Activated CD8-positive, alpha-beta T cell treated with anti-CD3 and anti-CD28 coated beads for 36 hours (primary cell): ENCODE measurements at places on chromosomes 1 and 21. TPM values are rescaled to one million over a fixed set of nuclear protein-coding genes. Genes with fewer than 3 reads are reported as not detected.

DNA sequence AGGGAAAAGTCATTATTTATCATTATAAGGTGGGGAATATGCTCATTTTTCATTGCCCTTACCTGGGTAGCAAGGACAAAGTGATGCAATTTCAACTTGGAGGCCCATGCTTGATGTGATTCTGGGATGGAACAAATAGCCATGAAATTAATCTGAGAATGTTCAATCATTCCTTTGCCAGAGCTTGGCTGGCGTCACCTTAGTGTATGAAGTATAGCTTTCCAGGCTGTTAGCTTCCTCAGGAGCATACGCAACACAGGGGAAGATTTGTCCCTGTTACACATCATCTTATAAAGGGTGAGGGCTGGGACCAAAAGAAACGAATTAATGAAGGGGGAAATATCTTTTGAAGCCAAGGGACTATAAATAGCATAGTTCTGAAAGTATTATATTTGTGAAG is 91.4 kb upstream of the DEPDC1 start:
- DNase-seq, result no peak
- H3K27me3 ChIP-seq, result no peaks in the 10 kb centered on the region
- no peaks in the 10 kb centered on the region for H3K4me1 ChIP-seq
- no peak overlapping the region for H3K4me3 ChIP-seq
- no peak overlapping the region for H3K27ac ChIP-seq
- H3K36me3 ChIP-seq, result no peaks in the 10 kb centered on the region

GRCh38 chr1:184052194-184052559 is 647 bp downstream of the TSEN15 start:
- H3K36me3 ChIP-seq, result peaks cover 33% of the 10 kb centered on the region
- peaks cover 40% of the 10 kb centered on the region for H3K4me1 ChIP-seq
- peak overlapping the region; percentile 98 for H3K27ac ChIP-seq
- H3K27me3 ChIP-seq, result peaks cover 6% of the 10 kb centered on the region
- peak overlapping the region; percentile 86 for H3K4me3 ChIP-seq

DNA sequence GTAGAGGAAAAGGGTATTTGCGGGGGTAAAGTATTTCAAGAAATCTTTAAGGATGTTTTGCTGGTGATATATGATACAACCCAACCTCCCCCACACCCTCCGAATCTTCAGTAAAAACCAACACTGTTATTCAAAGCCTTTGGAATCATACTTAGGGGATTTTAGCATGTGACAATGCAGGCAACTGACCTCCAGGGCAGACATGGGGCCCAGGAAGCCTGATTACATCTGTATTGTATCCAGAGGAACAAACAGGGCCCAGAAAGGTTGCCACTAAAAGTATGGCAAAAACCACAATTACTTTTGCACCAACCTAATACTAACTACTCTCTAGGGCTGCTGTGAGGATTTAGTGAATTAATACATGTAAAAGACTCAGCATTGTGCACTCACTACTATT is 43.9 kb upstream of the CNN3 start:
- no peaks in the 10 kb centered on the region for H3K36me3 ChIP-seq
- no peak for DNase-seq
- no peaks in the 10 kb centered on the region for H3K27me3 ChIP-seq

GRCh38 chr1:107941531-107941930 is 23.4 kb downstream of the VAV3 start:
- DNase-seq, result no peak
- H3K27me3 ChIP-seq, result no peaks in the 10 kb centered on the region
- H3K4me3 ChIP-seq, result no peak overlapping the region
- H3K27ac ChIP-seq, result no peak overlapping the region
- H3K36me3 ChIP-seq, result peaks cover 7% of the 10 kb centered on the region
- H3K4me1 ChIP-seq, result peaks cover 60% of the 10 kb centered on the region

GRCh38 chr1:198203434-198203833 is 46.6 kb downstream of the NEK7 start:
- H3K27me3 ChIP-seq, result no peaks in the 10 kb centered on the region
- DNase-seq, result no peak
- peaks cover 22% of the 10 kb centered on the region for H3K36me3 ChIP-seq
- H3K4me1 ChIP-seq, result peaks cover 81% of the 10 kb centered on the region

DNA sequence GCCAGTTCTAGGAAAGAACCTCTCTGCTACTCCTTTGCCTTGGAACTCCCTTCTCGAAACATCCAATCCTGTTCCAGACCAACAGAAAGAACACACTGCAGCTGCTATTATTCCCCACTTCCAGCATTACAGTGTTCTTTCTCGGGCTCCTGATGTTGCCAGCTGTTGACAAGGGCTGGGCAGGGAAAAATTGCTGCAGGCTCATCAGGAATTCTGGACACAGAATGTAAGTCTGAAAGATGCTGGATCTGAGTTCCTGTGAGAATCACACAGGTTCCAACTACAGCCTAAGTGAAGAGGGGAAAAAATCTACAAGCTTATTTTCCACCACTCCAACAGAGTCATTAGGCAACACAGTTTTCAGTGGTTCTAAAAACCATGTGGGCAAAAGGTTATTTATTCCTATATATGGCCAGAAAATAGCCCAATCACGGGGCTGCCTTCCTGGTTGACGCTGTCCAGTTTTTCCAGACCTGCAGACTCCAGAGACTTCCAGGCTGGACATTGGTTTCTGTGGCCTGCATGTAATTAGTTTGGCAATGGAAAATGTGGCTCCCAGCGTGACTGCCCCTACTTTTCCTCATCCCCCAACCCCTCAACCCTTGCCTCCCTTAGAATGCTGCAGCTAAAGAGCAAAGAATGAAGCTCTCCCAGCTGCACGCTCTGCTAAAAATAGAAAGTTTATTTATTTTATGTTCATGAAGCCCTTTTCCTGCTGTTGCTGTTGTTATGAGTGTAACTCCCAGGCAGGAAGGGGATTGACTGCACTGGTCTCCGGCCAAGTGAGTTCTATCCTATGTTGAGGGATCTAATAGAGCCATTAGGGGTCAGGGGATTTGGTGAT is 8.3 kb upstream of the KIAA0040 start:
- no peak for DNase-seq
- no peak overlapping the region for H3K4me3 ChIP-seq
- H3K27me3 ChIP-seq, result no peaks in the 10 kb centered on the region
- H3K27ac ChIP-seq, result no peak overlapping the region
- H3K4me1 ChIP-seq, result peaks cover 7% of the 10 kb centered on the region

GRCh38 chr1:180567654-180568053 is 8.9 kb downstream of the OVAAL start:
- peaks cover 16% of the 10 kb centered on the region for H3K4me1 ChIP-seq
- peaks cover 3% of the 10 kb centered on the region for H3K27me3 ChIP-seq
- no peak for DNase-seq
- H3K27ac ChIP-seq, result no peak overlapping the region

DNA sequence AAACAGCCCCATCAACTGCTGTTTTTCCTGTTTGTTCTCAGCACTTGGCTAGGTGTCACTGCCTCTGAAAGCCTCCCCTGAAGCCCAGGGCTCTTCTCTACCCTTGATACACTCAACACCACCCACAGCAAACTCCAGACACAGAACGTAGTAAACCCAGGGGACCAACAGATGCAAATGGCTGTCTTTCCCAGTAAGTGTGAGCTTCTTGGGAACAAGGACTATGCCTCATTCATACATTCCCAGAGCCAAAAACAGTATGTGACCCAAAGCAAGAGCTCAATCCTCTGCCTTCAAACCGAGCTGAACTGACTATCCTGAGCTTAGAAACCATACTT is 4.4 kb downstream of the LBR start:
- H3K27me3 ChIP-seq, result no peaks in the 10 kb centered on the region
- DNase-seq, result no peak
- peak overlapping the region; percentile 69 for H3K27ac ChIP-seq
- peaks cover 52% of the 10 kb centered on the region for H3K36me3 ChIP-seq
- H3K4me1 ChIP-seq, result peaks cover 51% of the 10 kb centered on the region
- H3K4me3 ChIP-seq, result no peak overlapping the region

SYTL1 gene
- 77.7 TPM for total RNA-seq

ARHGEF16 gene
- not detected for total RNA-seq

ADAMTS4 gene
- 1.1 TPM for total RNA-seq

CYB561D1 gene
- 7.0 TPM for total RNA-seq

CATSPERE gene
- 0.20 TPM for total RNA-seq
